Airway epithelial cell (primary cell): ENCODE measurements at places on chromosomes 11 and 22. TPM values are rescaled to one million over a fixed set of nuclear protein-coding genes. Genes with fewer than 3 reads are reported as not detected.

The ACCSL gene
- total RNA-seq = not detected in 2 replicates

The DLG2 gene
- total RNA-seq = 0.19 and 0.63 TPM in 2 replicates

The SCARF2 gene
- 2.6 and 3.0 TPM in 2 replicates for total RNA-seq

The SHANK3 gene
- total RNA-seq = 1.8 and 3.1 TPM in 2 replicates

The OR52D1 gene
- not detected in 2 replicates for total RNA-seq

The KRTAP5-2 gene
- not detected in 2 replicates for total RNA-seq

The CSRP3 gene
- not detected in 2 replicates for total RNA-seq

The STK33 gene
- 2.4 and 8.3 TPM in 2 replicates for total RNA-seq

The ELMOD1 gene
- total RNA-seq = not detected in 2 replicates
